ENCODE measurements at places on chromosomes 3 and 15.

DNA sequence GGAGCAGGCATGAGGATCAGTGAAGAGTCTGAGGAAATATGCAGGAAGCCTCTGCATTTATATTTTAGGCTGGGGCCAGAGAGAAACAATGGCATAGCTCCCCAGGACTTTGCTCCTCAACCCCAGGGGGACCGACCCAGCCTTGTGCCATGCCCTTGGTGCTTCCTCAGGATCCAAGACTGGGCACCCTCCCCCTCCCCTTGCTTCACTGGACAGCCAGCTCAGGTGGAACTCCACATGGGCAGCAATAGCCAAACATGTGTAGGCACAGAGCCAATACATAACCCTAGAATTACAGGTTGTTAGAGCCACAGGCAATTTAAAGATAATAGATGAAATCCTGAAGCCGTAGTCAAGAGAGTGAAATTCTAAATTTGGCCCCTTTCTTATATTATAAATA is 73.0 kb upstream of the ETV5 start:
- no peak for DNase-seq

DNA sequence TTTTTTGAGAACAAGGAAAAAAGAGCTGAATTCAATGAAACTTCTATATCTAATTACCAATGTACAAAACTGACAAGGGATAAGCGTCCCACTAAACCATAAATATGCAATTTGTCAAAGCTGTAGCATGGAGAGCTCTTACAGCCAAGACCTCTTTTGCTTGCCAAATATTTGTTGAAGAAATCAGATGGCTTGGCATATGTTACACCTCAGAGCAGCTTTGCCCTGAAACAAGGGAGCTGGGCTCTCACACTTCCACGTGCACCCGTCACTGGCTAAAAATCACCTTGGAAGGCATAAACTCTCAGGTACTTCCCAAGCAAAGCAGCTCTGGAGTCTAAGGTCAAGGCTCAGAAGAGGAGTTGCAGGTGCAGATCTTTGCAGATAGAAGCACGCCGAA is 324.7 kb upstream of the SLCO3A1 start:
- no peak for DNase-seq

DNA sequence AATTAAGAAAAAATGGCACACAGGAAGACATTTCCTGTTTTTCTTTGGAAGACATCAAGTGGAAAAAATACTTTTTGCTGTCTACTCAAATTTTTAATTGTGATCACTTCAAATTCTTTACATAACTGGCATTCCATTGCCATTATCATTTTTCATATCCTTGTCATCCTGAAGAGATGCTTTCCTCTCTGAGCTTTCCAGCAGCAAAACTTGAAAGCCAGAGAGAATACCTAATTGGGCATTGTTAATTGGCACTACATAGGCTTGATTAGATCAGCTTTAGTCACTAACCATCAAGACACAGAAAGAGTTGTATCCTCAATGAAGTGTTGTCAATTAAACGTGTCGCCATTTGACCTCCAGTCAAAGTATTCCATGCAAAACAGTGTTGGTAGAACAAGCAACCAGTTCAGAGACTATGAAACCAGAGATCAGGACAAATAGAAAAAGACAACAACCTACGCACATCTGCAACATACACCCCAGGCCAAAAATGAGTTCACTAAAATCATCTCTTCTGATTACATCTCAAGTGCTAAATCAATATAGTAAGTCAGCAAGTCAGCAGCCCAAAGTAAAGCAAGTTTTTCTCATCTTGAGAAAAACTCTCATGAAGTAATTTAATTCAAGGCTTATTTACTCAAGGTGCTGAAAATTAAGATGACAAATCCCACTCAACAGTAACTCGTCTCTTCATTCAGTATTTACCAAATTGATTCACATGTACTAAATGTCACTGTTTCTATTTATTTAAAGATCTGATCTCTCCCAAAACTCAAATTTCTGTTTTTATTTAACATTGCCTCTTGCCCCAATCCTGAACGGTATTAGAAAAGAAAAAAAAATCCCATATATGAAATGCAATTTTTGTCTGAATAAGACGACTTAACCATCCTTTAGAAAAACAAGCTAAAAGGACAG is 123.0 kb downstream of the SUCLG2 start:
- no peak for DNase-seq

- no peak for DNase-seq
These were observed 13.5 kb upstream of the KCNMB3 start for GRCh38 chr3:179264449-179264848.

- DNase-seq: no peak
These were observed 37.8 kb downstream of the DPPA2 start for GRCh38 chr3:109278546-109278945.

GRCh38 chr3:103218146-103218545 is 783.3 kb downstream of the ZPLD1 start:
- no peak for DNase-seq

DNA sequence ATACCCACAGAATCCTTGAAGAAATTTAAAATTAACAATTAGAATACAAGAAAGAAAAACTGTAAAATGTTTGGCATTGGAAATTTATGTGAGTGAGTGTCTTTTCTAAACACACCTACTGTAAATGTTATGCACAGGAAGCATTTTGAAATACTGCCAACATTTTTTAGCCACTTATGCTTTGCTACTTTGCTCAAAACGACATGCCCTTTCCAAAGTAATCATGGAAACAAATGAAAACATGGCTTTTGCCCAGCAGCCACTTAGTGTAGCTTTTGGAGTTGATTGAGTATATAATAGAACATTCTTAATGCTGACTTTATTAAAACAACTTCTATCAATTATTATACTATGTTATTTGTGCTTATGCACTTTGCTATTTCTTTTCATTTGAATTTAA is 823.0 kb downstream of the CADM2 start:
- DNase-seq: no peak

GRCh38 chr15:70083946-70084345 is 13.8 kb downstream of the TLE3 start:
- no peak for DNase-seq

DNA sequence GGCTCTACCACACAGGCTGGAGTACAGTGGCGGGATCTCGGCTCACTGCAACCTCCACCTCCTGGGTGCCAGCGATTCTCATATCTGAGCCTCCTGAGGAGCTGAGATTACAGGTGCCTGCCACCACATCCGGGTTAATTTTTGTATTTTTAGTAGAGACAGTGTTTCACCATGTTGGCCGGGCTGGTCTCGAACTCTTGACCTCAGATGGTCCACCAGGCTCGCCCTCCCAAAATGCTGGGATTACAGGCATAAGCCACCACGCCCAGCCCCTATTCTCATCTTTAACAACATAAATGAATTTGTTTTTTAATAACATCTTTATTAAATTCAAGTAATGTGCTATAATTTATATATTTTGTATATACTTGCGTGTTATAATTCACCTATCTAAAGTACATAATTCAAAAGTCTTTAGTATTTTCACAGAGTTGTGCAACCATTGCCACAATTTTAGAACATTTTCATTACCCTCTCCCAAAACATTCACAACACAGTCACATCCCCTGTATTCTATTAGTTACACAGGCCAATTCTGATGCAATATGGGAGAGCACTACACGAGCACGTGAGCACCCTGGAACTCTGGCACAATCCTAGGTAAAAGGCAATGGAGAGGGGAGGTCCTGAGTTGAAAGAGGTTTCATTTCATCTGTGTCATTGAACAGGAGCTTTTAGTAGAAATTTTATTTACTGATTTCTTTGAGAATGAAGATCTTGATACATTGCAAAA is 21.2 kb upstream of the MTMR14 start:
- no peak for DNase-seq

GRCh38 chr3:142633073-142633472 is 36.9 kb downstream of the PLS1 start:
- DNase-seq: no peak

- DNase-seq: no peak
These were observed 27.8 kb upstream of the POLG start for GRCh38 chr15:89362203-89363101.

GRCh38 chr15:74464897-74465296 is 3.9 kb upstream of the UBL7 start:
- no peak for DNase-seq

DNA sequence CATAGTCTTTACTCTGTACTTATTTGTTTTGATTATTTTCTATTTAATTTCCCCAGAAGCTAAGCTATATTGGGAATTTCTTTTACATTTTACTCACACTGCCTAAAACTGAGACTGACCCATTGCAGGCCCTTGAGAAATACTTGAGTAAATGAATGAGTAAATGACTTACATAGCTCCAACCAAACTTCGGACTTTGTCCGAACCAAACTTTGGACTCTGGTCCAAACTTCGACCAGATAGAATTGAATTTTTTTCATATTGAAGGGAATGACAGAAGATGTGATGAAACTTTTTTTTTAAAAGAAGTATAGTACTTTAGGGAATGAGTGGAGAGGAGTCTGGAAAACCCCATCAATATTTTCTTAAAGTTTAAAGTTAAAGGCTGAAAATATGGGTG is 75.6 kb upstream of the MYRIP start:
- DNase-seq: no peak

- no peak for DNase-seq
These were observed 1.8 kb downstream of the IGDCC3 start for GRCh38 chr15:65375871-65376607.

GRCh38 chr3:98902351-98902740 is 851 bp upstream of the DCBLD2 start:
- DNase-seq: no peak

- peak; percentile 81 for DNase-seq
These were observed 89.3 kb upstream of the C2CD4B start for GRCh38 chr15:62254137-62254934.

DNA sequence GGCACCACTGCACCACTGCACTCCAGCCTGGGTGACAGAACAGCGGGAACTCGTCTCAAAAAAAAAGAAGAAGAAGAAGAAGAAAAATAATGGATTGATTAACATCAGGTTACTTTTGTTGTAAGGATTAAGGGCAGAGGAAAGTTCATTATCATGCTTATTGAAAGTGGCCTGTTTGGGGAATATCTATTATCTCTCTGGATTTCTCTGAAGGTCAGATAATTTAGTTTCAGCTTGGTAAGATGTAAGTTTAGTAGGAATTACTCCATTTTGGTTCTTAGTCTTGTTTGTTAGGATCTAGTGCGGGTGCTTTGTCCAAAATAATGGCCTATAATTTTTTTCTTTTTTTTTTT is 2.5 kb upstream of the MTMR14 start:
- no peak for DNase-seq

DNA sequence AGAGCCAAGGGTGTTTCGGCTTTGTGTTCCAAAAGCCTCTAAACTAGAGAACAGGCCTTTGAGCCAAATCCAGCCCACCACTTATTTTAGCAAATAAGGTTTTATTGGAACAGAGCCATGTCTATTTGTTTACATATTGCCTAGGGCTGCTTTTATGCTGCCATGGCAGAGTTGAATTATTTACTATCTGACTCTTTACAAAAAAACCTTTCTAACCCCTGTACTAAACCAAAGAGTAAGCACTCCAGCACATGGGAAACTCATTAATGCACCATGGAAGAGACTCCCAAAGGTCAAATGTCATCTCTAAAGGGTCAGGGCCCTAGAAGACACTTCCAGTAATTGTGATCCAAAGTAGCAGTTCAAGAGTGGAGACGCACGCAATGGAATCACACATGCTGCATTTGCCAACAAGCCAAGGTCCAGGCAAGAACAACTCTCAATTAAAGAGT is 22.3 kb downstream of the OSBPL10 start:
- DNase-seq: no peak

GRCh38 chr3:24351779-24352469 is 142.7 kb downstream of the THRB start:
- DNase-seq: no peak

DNA sequence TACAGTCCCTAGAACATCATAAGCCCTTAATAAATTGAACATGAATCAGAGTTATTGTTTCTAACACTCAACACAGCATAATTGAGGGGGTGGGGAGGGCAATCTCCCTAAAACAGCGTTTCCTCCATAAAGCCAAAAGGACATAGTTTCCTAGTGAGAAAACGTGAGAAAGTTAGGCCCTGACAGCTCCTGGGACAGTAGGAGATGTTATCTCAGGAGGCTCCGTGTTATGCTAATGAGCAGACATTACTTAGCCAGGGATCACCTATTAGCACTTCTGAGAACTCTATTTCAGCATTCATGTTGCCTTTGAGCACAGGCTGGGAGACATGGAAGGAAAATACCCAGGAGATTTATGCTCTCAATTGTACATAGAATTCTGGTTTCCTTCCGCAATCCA is 229.1 kb upstream of the ADAMTS9 start:
- peak; percentile 44 for DNase-seq
